ENCODE measurements at places on chromosomes 11 and 22. TPM values are rescaled to one million over a fixed set of nuclear protein-coding genes. Genes with fewer than 3 reads are reported as not detected.

GRAP2 gene
- 0.46 TPM for total RNA-seq

NXPE2 gene
- total RNA-seq: 1.4 TPM

OR8D4 gene
- 0.23 TPM for total RNA-seq

OR4A16 gene
- not detected for total RNA-seq

GPR83 gene
- total RNA-seq: 4.4 TPM

RNF141 gene
- 83.5 TPM for total RNA-seq

JAML gene
- 0.92 TPM for total RNA-seq

RAC2 gene
- 1.2 TPM for total RNA-seq

FAM180B gene
- total RNA-seq: not detected

CRYBB2 gene
- not detected for total RNA-seq

COMT gene
- 46.6 TPM for total RNA-seq

MRGPRF gene
- 0.92 TPM for total RNA-seq

OR5P2 gene
- 0.23 TPM for total RNA-seq

TYR gene
- not detected for total RNA-seq

CHRM1 gene
- 6.5 TPM for total RNA-seq

TAF6L gene
- 11.3 TPM for total RNA-seq

AMBRA1 gene
- total RNA-seq: 32.3 TPM

CNIH2 gene
- total RNA-seq: 94.8 TPM

MYBPC3 gene
- not detected for total RNA-seq

YPEL4 gene
- total RNA-seq: 2.5 TPM

NKAPD1 gene
- 39.0 TPM for total RNA-seq

CALCA gene
- total RNA-seq: not detected

A4GALT gene
- total RNA-seq: 0.92 TPM
